ENCODE measurements at places on chromosomes 1 and 21. TPM values are rescaled to one million over a fixed set of nuclear protein-coding genes. Genes with fewer than 3 reads are reported as not detected.

The TEX50 gene
- total RNA-seq: not detected

The SLC1A7 gene
- total RNA-seq: not detected

The FCRL3 gene
- total RNA-seq: 13.0 TPM

The NEK7 gene
- 71.7 TPM for total RNA-seq

The RGS1 gene
- 15.3 TPM for total RNA-seq

The CGN gene
- total RNA-seq: 0.40 TPM

The UBE2U gene
- not detected for total RNA-seq

The NTNG1 gene
- total RNA-seq: 0.30 TPM

The OXCT2 gene
- 0.96 TPM for total RNA-seq

The MFAP2 gene
- not detected for total RNA-seq

The RCSD1 gene
- total RNA-seq: 131 TPM

The RPTN gene
- total RNA-seq: not detected

All from activated naive CD8-positive, alpha-beta T cell treated with anti-CD3 and anti-CD28 coated beads, Interleukin-2, amount 10 ng/mL, durations not matched to agents 7 days and 5 days (primary cell).